ENCODE measurements at places on chromosomes 4 and X.
A peak's percentile ranks its signal among the peaks of the same experiment; 100 is the strongest.

DNA sequence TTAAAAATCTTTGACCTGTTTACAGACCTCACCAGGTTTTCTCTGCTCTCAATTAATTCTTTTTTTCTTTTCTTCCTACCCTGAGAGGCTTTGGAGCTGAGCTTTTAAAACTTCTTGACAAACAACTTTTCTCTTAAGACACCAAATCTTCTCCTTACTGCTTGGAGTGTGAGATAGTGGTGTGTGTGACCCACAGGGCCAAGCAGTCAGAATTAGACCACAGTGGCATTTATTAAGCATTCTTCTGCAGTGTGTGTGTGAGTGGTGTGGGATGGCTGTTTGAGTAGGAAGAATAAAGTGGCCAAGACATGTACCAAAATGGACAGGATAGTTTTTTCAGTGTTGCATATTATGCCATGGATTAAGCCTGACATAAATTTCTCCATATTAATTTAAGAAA lies 665.1 kb downstream of the RAPGEF2 start:
- DNase-seq = peak; percentile 81

- DNase-seq = peak; percentile 53
These were observed 103.6 kb downstream of the UCHL1 start for GRCh38 chr4:41360214-41360920.

GRCh38 chr4:155543126-155543765 lies 123.4 kb upstream of the GUCY1A1 start:
- no peak for DNase-seq

DNA sequence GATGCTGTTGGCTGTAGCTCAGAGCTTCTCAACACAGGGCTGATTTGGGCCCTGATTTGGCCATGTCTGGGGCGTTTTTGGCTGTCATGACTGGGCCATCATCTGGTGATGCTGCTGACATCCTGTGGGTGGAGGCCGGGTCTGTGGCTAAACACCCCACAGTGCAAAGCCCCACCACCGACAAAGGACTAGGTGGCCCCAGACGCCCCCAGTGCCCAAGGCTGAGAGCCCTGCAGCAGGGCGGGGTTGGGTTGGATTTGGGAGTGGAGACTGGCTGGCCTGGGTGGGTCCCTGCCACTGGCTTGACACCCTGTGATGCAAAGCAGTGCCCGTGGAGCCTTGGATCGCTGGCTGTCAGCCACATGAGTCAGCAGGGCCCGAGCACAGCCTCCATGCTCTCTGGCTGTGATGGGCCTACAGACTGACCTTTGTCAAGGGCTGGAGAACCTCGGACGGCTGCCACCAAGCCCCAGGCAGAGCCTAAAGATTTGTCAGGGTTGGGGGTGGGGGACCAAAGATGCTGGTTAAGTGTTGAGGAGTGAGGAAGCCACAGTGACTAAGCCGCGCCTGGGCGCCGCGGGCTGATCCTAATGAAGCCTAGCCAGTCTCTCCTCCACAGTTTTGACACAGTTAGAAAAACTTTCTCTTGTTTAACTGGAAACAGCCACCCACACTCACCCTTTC lies 28.3 kb downstream of the CYTL1 start:
- peak; percentile 81 for DNase-seq

DNA sequence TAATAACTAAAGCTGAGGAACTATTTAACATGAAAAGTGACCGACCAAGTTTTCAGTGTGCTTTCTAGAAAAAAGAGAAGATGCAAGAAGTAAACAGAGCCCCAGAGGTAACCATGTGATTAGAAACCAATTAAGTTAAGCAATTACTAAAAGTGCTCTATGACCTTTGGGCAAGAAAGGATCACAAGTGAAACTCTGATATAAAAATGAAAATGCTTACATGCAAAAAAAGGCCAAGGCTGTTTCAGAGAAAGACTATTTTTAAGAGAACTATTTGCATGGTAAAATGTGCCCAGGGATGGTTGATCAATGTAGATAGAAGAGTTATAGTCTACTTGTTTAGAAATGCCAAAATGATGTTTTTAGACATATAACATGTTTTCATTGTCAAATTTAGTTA lies 22.0 kb downstream of the KLHL15 start:
- no peak for DNase-seq

- no peak for DNase-seq
These were observed 16.1 kb downstream of the FAM120C start for GRCh38 chrX:54166915-54167314.

GRCh38 chr4:946517-947471 lies 14.5 kb downstream of the TMEM175 start:
- no peak for DNase-seq

DNA sequence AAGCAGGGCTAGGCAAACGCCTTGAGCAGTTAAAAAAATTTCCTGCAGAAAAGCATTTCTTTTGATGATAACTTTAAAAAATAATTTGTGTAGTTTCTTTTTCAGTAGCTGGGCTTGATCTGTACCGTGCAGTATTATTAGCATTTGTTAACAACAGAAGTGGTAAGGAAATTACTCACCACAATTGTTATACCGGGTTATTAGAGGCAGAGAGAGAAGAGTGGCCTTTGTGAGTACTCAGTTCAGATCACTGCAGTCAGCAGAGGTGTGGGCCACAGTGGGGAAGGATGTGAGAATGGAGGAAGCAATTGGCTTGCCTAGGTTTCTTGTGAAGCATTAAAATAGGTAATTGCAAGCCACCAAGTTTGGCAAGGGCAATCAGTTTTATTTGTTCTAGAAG lies 14.3 kb upstream of the IL21 start:
- no peak for DNase-seq

GRCh38 chr4:29047341-29048041 lies 1672.7 kb upstream of the PCDH7 start:
- DNase-seq = no peak

All from fibroblast of skin of scalp (primary cell).